ENCODE measurements at places on chromosomes 13 and 19. TPM values are rescaled to one million over a fixed set of nuclear protein-coding genes. Genes with fewer than 3 reads are reported as not detected.

FSD1 gene
- 0.24 TPM for total RNA-seq

CRB3 gene
- total RNA-seq = not detected

GRCh38 chr19:464208-464545 is 3.3 kb upstream of the SHC2 start:
- no peak for DNase-seq

DNA sequence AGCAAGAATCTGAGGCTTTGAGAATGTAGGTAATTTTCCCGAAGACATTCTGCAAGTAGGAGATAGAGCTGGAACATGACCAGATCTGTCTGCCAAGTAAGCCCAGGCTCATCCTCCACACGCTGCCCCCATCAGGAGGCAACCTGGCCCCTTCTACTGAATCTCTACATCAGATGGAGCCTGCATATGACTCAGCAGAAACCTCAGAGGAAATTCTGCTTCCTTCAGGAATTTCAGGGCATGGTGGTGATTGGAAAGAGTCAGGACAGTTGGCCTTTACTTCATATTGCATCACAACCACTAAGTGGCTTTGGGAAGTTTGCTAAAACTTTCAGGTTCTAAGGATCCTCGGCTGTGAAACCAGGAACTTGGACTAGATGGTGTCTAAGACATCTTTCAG is 85.2 kb downstream of the LRRC63 start:
- no peak for DNase-seq

- no peak for DNase-seq
These were observed 11.1 kb upstream of the VSTM2B start for GRCh38 chr19:29514525-29515232.
